T-cell (primary cell): ENCODE measurements at places on chromosomes 16 and 17.
A peak's percentile ranks its signal among the peaks of the same experiment; 100 is the strongest.

GRCh38 chr16:27230562-27231001, 27.3 kb downstream of the KDM8 start:
- peak; percentile 68 for DNase-seq

- no peak for DNase-seq
These were observed 52.8 kb downstream of the SOCS1 start for GRCh38 chr16:11203111-11203623.

DNA sequence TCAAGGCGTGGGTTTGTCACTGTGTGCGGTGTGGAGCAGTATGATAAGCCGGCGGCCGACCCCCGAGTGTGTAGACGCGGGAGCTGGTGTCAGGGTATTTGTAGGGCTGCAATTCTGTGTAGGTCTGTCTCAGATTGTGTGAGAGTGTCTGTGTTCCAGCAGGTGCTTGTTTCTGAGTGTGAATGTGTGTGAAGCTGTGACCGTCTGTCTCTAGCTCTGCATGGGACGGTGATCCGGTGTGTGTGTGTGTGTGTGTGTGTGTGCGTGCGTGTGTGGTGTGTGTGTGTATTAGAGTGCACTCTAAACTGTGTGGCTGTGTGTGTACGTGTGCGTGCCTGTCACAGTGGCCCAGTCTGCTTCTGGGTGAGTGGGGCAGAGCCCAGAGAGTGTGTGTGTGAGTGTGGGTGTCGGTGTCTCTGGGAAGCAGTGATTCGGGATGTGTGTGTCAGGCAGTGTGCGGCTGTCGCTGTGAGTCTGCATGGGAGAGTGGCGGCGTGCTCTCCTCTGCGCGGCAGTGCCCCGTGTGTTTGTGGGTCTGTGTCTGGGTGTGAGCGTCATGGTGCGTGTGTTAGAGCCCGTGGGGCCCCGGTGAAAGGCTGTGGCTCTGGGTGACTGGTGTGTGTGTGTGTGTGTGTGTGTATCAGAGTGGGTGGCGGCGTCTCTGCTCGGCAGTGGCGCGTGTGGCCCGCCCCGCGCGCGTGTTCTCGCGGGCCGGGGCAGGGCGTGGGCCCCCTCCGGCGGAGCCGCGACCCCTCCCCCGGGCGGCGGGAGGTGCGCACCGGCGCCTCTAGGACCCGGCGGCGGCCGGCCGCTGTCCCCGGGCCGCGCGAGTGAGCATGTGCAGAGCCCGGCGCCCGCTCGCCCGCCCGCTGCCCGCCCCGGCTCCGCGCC, at the start of gene WSCD1:
Gene WSCD1, plus strand, starts transcription at position 841 of the 891 bp plus-strand sequence. CDS start 10,280 bp downstream, outside the sequence.
- DNase-seq = no peak

DNA sequence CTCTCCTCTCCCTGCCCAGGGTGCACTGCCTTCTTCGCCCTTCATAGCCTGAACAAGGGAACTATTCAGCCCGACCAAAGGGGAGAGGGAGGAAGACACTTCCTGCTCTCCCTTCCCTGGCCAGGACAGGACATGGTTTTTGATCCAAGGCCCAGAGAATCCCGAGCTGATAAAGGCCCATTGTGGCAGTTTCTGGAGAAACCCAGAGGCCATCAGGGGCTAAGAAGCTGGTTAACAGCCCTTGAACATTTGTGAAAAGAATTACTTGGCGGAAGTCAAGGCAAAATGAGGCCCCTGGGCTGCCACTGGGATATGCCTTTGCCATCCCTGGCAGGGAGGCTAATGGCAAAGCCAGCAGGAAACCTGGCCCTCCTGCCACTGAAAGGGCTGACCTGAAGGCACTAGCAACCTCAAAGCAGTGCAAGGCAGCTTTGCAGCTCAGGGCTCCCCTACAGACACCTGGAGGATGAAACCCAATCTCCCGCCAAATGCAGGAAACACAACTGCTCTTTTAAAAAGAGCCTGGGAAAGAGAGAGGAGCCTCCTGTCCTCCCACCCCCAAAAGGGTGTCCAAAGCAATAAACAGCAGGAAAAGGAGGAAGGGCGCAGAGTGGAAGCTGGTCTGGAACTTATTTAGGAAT, 12.6 kb downstream of the PHB1 start:
- no peak for DNase-seq

DNA sequence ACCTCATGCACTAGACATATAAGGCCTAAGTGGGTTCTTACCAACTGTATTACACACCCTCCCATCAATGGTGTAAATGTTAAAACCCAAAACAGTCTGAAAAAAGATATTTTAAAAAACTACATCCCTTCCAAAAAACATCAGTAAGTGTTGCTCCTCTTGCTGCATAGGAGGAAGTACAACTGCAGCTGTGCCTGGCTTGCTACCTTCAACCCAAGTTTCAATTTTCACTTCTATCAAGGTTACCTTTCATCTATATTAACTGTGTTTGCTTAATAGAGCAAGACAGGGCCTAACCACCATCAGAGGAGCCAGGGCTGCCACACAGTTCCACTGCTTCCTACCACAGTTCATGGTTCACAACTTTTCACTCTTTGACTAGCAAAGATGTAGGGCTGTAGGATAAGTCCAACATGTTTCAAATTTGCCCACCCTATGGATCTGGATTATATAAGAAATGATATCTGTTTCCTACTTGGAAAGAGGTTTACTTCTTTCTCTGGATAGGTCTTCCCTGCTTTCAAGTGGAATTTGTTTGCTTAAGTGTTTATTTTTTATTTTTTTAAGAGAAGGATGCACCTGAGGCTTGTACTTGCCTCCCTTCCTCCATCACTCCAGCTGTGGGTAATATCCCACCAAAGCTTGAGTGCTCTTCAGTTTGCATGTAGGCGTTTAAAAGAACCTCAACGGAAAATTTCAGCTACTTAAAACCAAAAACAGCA, 56.7 kb downstream of the GRB7 start:
- DNase-seq = peak; percentile 25

- no peak for DNase-seq
These were observed 248.6 kb downstream of the FTO start for GRCh38 chr16:53952215-53953208.

GRCh38 chr17:54937018-54937417, 31.4 kb downstream of the COX11 start:
- no peak for DNase-seq

- no peak for DNase-seq
These were observed 143.2 kb downstream of the ITFG1 start for GRCh38 chr16:47317465-47318240.

GRCh38 chr16:25867041-25867440, 175.3 kb downstream of the HS3ST4 start:
- DNase-seq = no peak

GRCh38 chr16:19472482-19472881, 49.4 kb downstream of the GDE1 start:
- DNase-seq = no peak

DNA sequence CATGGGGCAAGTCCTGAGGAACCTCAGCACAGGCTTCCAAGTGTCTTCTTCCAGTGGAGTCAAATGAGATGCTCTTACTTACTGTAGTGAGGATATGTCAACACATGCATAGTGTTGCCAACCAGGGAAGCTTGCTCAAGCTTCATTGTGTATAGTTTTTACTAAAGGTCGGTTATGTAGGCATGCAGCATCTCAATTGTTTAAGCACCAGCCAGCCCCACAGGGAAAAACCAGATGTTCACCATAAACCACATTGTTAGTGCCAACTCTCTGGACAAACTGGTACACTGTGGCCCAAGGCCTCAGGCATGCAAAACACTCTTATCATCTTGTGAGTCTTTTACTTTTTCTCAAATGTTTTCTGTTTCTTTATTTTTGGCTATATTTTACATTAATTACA, 152.1 kb downstream of the PHKB start:
- no peak for DNase-seq

DNA sequence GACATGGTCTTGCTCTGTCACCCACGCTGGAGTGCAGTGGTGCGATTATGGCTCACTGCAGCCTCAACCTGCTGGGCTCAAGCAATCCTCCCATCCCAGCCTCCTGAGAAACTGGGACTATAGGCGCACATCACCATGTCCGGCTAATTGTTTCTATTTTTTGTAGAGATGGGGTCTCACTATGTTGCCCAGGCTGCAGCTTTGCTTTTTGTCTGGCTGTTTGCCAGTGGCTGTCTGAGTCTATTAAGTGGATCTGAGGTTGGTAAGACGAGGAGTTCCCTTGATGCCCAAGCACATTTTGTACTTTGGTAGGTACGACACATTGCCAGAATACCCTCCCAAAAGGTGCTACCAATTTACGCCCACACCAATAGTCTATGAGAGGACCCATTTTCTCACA, 5.1 kb downstream of the TBX21 start:
- no peak for DNase-seq

GRCh38 chr17:5203908-5204294, 12.2 kb upstream of the ZNF594 start:
- no peak for DNase-seq

GRCh38 chr16:66840883-66841282, 3.3 kb upstream of the CA7 start:
- no peak for DNase-seq

DNA sequence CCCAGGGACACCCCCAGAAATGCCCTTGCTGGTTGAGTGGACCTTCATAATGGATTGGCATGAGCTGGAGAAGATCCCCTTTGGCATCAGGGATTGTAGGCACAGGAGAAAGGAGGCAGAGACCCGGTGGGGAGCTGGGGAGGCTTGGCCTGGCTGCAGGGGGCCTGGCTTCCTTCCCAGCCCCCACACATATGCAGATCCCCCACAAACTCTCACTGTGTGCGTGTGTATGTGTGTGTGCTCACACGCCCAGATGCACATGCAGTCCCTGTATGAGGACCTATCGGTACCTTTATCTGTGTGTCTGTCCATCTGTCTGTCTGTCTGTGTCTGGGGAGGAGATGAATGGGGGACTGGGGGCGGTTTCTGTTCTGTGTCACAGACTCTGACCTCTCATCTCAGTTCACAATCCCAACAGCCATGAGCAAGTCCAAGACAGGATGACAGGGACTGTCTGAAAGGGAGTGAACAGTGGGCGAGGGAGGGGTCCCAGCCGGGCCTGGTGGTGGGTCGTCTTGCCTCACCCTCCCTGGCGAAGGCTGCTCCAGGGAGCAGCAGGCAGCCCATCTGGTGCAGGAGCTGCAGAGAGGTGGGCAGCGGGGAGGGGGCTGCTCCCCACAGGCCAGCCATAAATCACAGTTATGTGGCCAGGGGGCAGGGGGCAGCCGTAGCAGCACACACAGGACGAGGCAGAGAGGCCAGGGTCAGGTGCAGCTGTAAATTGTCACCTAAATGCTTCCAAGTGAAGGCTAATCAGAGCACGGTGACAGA, 46.7 kb upstream of the LHX1 start:
- no peak for DNase-seq

GRCh38 chr17:44374306-44375195, 10.9 kb upstream of the FAM171A2 start:
- no peak for DNase-seq

GRCh38 chr17:1995907-1996799, 29.0 kb downstream of the RTN4RL1 start:
- DNase-seq = no peak

GRCh38 chr16:1491327-1491726, 1.8 kb upstream of the TELO2 start:
- DNase-seq = no peak

DNA sequence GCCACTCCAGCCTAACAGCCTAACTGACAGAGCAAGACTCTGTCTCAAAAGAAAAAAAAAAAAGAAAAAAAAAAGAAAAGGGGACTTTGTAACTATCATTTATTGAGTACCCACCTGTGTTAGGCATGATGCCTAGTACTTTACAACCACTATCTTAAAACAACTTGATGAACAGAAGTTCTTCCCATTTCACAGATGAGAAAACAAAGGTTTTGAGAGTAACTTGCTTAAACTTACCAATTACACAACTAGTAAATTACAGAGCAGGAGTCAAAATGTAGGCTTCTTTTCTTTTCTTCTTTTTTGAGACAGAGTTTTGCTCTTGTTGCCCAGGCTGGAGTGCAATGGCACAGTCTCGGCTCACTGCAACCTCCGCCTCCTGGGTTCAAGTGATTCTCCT, 96.8 kb upstream of the CORO6 start:
- DNase-seq = no peak

DNA sequence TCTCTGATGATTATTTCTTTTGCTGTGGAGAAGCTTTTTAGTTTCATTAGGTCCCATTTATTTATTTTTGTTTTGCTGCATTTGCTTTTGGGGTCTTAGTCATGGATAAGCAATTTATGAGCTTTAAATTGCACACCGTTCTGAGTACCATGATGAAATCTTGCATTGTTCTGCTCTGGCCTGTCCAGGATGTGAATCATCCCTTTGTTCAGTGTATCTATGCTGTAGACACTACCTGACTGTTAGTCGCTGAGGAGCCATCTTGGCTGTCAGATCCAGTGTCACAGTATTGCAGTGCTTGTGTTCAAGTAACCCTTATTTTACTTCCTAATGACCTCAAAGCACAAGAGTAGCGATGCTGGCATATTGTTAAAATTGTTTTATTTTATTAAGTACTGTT, 218.0 kb upstream of the CNTNAP4 start:
- no peak for DNase-seq

- no peak for DNase-seq
These were observed 26.9 kb downstream of the VPS35 start for GRCh38 chr16:46662123-46662522.

GRCh38 chr17:42985225-42985624, 4.9 kb downstream of the RUNDC1 start:
- DNase-seq = no peak

GRCh38 chr16:52624891-52625290, 77.9 kb upstream of the TOX3 start:
- no peak for DNase-seq
